T-cell (primary cell): ENCODE measurements at places on chromosomes 2 and 18.

DNA sequence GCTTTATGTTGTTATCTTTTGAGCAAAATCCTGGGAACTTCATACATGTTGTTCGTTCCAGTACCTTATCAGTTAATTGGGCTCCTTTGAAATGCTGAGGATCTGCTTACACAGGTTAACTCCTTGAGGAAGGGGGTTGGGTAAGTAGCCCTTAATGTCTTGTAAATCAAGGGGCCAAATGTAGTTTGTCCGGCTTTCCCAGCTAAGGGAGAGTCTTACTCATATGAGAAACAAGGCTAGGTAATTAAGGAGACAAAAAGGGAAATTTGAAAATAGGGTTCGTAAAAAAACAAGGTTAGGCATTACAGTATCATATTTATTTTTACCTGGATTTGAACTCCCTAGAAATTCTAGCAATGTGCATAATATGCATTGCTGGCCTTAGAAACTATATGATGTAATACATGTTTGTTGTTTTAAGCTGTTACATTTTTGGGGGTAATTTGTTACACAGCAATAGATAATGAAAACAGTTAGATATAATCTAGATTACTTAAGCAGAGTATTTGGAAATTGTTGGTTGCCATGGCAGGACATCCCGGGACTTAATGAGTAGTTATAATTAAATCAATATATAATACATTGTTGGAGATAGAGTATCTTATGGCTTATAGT lies 30.9 kb upstream of the RNF149 start:
- DNase-seq = no peak

GRCh38 chr18:58908006-58908405 lies 43.3 kb downstream of the ZNF532 start:
- no peak for DNase-seq

GRCh38 chr2:237720957-237721356 lies 77.6 kb upstream of the RBM44 start:
- DNase-seq = no peak

GRCh38 chr2:80149991-80150390 lies 154.6 kb downstream of the LRRTM1 start:
- DNase-seq = no peak

DNA sequence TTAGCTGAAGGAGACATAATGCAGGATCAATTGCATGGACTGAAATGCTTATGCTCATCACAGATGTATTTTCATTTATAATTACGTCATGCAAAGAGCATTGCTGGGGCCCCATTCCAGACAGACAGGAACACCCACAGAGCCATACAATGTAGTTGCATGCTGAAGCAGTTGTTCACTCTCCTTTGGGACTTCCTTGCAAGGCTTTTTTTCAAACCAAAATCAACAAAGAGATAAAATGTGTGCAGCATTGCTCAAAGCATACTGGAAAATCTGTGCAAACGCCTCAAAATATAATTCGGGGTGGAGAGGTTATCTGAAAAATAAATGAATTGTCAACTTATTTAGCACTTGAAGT lies 463.2 kb downstream of the CDH2 start:
- DNase-seq = no peak

- no peak for DNase-seq
Observed at GRCh38 chr2:40352041-40352702, 99.7 kb downstream of the SLC8A1 start.

GRCh38 chr2:17815468-17816184 lies 634 bp upstream of the MSGN1 start:
- no peak for DNase-seq
